NCI-H345 (cell line): ENCODE measurements at places on chromosomes 3 and 15.

- no peak for DNase-seq
Measured at GRCh38 chr3:99118381-99118780, 216.9 kb upstream of the DCBLD2 start.

GRCh38 chr15:28994831-28995596 lies 109.2 kb downstream of the APBA2 start:
- no peak for DNase-seq

- DNase-seq = no peak
Measured at GRCh38 chr3:39139442-39139841, 13.9 kb downstream of the CSRNP1 start.

DNA sequence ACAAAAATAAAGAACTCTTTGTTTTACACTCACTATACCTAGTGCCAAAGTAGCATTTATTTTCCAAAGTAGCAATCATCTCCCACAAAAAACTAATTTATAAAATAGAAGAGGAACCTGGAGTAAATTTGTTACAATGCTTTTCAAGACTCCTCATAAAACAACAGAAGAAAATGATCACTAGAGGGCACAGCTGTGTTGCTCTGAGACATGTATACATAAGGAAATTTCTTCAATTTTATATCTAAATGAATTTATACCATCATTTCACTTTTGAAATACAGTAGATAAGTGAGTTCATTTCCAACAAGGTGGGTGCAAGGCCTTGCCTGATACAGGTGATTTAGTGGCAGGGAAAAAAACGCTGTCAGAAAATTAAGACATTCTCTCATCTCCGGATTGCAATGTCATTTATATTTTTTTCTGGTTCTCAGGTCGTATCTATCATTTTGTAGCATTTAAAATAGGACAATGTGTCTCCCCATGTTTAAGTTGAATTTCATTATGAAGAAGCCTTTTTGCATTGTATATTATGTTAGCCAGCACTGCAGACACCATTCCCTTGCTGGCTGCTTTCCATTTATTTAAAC lies 25.3 kb upstream of the ARHGEF26 start:
- no peak for DNase-seq

- DNase-seq = no peak
Measured at GRCh38 chr3:125552401-125552800, 32.4 kb upstream of the SNX4 start.

DNA sequence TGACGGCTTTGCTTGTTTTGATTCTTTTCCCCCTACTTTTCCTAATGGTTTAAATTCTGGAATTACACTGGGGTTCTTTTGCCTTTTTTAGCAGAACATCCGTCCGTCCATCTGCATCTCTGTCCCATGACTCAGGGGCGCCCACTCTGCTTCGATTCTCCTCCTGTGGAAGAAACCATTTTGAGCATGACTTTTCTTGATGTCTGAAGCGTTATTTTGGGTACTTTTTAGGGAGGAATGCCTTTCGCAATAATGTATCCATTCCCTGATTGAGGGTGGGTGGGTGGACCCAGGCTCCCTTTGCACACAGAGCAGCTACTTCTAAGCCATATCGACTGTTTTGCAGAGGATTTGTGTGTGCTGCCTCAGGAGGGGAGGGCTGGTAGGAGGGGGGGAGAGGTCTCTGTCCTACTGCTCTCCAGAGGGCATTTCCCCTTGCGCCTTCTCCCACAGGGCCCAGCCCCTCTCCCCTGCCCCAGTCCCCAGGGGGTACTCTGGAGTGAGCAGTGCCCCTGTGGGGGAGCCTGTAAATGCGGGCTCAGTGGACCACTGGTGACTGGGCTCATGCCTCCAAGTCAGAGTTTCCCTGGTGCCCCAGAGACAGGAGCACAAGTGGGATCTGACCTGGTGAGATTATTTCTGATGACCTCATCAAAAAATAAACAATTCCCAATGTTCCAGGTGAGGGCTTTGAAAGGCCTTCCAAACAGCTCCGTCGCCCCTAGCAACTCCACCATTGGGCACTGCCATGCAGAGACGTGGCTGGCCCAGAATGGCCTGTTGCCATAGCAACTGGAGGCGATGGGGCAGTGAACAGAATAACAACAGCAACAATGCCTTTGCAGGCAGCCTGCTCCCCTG lies 19.5 kb upstream of the BSN start:
- peak; percentile 56 for DNase-seq

GRCh38 chr3:37183375-37183831 lies 9.0 kb upstream of the LRRFIP2 start:
- DNase-seq = no peak

GRCh38 chr3:31714495-31715280 lies 182.0 kb downstream of the STT3B start:
- DNase-seq = no peak

DNA sequence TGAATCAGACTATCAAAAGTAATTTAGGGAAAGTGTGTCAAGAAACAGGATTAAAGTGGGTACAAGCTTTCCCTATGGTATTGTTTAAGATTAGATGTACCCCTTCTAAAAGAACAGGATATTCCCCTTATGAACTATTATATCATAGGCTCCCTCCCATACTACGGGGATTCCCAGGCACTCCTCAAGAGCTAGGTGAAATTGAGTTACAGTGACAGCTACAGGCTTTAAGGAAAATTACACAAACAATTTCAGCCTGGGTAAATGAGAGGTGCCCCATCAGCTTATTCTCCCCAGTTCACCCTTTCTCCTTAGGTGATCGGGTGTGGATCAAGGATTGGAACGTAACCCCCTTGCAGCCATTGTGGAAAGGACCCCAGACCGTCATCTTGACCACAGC lies 240.8 kb upstream of the CNTN6 start:
- no peak for DNase-seq

DNA sequence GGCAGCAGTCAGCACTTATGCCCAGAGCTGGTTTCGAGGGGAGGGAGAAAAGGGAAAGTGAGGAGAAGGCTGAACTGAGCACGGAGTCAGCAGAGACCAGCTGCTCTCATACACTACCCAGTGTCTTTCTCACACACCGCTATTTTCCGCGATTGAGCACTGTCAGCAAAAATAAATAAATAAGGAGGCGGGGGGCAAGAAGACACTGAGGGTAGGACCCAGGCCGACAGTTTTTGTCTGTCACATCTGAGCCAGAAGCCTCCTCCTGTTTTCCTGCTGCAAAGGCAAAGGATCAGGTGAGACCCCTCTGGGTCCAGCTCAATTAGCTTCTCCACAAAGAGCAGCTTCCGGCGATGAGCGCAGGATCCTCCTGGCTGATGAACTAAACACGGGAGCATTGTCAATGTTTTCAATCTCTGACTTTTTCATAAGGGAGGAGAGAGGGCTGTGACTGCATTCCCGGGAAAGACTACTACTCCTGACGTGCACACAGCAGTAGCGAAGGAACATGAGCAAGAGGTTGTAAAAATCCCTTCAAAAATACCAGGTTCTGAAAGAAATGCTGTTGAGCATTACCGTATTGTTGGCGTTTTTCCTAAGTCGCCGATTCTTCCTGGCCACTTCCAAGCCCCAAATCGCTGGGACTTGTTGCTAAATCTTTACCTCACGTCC lies 1.3 kb downstream of the FRMD5 start:
- DNase-seq = peak; percentile 49
